ENCODE measurements at places on chromosomes 6 and 20. TPM values are rescaled to one million over a fixed set of nuclear protein-coding genes. Genes with fewer than 3 reads are reported as not detected.

PPP1R18 gene
- polyA plus RNA-seq = 37.4 TPM

DEFB121 gene
- not detected for polyA plus RNA-seq

FUCA2 gene
- 62.2 TPM for polyA plus RNA-seq

MCCD1 gene
- 21.9 TPM for polyA plus RNA-seq

DEFB112 gene
- polyA plus RNA-seq = not detected

VAPB gene
- polyA plus RNA-seq = 51.2 TPM

TEAD3 gene
- 52.8 TPM for polyA plus RNA-seq

TCF15 gene
- polyA plus RNA-seq = 1.3 TPM

BPIFB2 gene
- not detected for polyA plus RNA-seq

ACSS1 gene
- polyA plus RNA-seq = 31.8 TPM

THEMIS gene
- polyA plus RNA-seq = not detected

MRAP2 gene
- polyA plus RNA-seq = 3.9 TPM

LY6G6D gene
- polyA plus RNA-seq = not detected

DDX43 gene
- 0.92 TPM for polyA plus RNA-seq

ATXN1 gene
- 20.5 TPM for polyA plus RNA-seq

EBF4 gene
- 35.2 TPM for polyA plus RNA-seq

TSHZ2 gene
- polyA plus RNA-seq = 12.5 TPM

KCNS1 gene
- polyA plus RNA-seq = 0.55 TPM

PCED1A gene
- 74.9 TPM for polyA plus RNA-seq

CCDC170 gene
- polyA plus RNA-seq = 2.7 TPM

SLC35D3 gene
- 0.14 TPM for polyA plus RNA-seq
